Effector CD8-positive, alpha-beta T cell (primary cell): ENCODE measurements at places on chromosomes 1 and 21.

DNA sequence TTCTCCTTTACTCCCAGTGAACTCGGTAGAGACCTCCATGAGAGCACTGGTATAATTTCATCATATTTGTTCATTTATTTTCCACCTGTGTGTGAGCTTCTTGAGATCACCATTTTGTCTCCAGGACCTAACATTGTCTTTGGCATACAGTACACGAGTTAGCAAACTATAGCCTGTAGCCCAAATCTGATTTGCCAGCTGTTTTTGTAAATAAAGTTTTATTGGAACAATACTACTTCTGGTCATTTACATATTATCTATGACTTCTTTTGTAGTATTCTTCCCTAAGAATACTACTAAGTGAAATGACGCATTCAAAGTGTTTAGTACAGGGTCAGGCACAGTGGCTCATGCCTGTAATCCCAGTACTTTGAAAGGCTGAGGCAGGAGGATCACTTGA is 449.5 kb downstream of the PLPP3 start:
- no peak for DNase-seq

- DNase-seq: no peak
Measured at GRCh38 chr1:59317343-59317742, 20.4 kb downstream of the FGGY start.

- no peak for DNase-seq
Measured at GRCh38 chr1:81806432-81806770, 5.7 kb downstream of the ADGRL2 start.

GRCh38 chr1:47332779-47333577 is 612 bp upstream of the CMPK1 start:
- DNase-seq: no peak

DNA sequence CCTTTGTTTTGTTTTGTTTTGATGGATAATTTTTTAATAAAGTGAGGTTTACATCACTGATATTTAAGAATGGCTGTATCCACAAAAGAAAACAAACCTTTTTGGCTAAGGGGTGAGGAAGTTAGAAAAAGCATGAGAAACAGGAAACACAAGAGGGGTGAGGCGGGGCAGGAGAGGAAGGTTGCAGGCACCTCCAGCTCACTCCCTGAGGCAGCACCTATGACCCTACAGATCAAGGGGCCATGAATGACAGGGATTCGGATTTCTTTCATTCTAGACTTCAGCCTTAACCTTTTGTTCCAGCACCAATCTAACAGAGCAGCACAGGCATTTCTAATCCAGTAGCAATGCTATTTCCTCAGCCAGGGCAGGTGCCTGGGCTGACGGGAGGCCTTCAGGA is 4.4 kb downstream of the CLCA4 start:
- DNase-seq: no peak

- no peak for DNase-seq
Measured at GRCh38 chr1:189424746-189425331, 1052.8 kb downstream of the BRINP3 start.

DNA sequence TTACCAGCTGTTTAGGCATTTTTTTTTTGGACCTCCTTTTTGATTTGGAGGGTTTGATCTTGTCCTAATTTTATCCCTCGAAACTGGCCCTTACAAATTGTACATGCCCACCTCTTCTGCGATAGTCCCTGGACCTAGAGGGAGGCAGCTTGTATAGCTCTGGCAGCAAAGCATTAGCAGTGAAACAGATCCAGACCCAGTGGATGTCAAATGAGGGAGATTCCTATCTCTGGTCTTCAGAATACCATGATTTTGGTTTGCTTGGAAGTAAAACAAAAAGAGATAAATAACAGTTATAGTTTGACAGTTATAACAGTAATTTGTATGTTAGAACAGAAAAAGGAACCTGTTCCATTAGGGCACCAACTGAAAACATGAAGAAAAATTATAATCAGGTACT is 123.6 kb downstream of the MIS18A start:
- no peak for DNase-seq

DNA sequence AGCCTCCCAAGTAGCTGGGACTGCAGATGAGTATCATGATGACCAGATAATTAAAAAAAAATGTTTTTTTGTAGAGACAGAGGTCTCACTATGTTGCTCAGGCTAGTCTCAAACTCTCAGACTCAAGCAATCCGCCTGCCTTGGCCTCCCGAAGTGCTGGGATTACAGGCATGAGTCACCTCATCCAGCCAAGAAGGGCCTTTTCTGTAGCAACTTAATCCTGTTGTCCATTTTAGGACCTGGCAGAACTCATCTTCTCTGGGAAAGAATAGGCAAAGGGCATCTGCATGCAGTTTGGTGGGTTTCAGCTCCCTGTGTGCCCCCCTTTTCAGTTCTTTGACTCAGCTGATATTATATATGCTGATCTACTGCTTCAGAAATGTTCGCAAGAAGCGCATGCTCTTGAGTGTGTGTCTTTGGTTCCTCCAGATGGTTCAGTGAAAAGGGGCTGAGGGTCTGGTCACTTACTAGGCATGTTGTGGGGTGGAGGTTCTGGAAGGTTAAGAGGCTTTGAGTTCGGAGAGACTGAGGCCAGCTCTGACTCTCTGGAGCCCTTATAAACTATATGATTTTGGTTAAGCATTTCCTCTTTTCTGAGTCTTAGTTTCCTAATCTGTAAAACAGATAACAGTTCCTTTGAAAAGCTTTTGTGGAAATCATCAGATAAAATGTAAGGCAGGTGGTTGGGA is 19.4 kb upstream of the SRSF4 start:
- DNase-seq: no peak

GRCh38 chr1:50522691-50523342 is 99.6 kb upstream of the DMRTA2 start:
- DNase-seq: no peak

DNA sequence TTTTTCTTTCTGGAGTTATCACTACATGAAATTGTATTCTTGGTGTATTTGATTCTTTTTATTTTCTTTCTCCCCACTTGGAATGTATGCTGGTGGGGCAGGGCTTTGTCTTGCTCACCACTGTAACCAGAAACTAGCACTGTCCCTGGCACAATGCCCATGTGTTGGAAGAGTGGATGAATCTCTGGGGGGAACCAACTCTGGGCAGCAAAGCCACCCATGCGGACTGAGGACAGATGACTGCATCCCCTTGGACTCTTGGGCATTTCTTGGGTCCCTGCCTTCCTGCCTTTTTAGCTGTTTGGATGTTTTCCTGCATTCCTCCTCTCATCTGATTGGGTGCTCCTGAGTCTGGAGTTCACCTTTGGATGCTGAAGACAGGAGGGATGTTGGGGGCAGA is 6.1 kb downstream of the CYP4B1 start:
- no peak for DNase-seq

DNA sequence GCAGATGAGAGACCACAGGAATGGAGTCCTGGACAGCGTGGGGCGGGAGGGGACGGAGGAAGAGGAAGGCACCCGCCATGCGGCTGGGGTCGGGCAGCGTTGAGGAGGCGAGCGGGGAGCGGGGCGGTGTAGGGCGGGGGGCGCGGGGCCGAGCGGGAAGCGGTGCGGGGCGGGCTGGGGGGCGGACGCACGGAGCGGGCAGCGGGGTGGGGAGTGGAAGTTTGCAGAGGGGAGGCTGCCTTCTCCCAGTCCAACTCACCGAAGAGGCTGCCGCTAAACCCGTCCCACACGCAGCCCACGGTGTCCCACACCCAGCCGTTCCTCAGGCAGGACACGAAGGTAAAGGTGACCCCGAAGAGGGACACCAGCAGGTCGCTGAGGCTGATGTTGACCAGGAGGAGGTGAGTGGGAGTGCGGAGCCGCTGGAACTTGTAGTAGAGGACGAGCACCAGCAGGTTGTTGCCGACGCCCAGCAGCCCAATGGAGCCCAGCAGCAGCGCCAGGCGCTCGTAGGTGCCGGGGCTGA is 483 bp downstream of the CHML start:
- no peak for DNase-seq

- no peak for DNase-seq
Measured at GRCh38 chr1:213817156-213817555, 170.6 kb upstream of the PROX1 start.

- DNase-seq: no peak
Measured at GRCh38 chr1:54118704-54119103, 34.1 kb downstream of the CDCP2 start.

GRCh38 chr1:199422206-199422605 is 605.3 kb upstream of the NR5A2 start:
- no peak for DNase-seq

- DNase-seq: no peak
Measured at GRCh38 chr1:63821091-63822005, 47.5 kb downstream of the ROR1 start.

DNA sequence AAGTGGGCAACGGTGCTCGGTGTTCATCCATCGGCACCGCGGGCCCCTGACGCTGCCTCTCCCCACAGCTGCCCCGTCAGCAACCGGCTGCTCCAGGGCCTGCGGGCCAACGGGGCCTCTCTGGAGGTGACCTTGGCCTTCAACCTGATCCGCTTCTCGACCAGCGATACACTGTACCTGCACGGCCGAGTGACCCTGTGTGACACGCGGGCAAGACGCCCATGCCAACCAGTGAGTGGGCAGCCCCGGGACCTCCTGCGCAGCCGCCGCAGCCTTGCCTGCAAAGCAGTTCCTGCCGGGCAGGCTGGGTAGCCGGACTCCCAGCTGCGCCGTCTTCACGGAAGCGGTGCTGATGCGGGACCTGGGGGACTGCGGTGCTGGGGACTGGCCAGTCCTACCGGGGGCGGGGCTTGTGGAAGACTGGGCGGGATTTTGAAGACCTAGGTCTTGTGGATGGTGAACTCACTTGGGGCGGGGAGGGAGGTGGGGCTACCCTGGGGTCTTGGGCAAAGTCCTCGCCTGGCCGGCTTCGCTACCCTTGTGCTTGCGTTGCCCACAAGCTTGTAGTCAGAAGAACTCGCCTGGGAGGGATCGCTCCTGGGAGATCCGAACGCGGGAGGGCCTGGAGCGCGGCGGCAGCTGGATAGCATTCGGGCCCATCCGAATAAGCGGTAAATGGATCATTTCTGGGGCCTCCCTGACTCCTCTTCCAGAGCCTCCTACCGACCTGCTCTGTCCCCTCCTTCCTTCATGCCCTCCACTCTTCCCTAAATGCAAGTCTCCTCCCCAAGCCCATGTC is 8.8 kb upstream of the CEP85 start:
- peak; percentile 12 for DNase-seq

- DNase-seq: no peak
Measured at GRCh38 chr1:196977278-196977677, at the start of gene CFHR5. CFHR5 (plus strand) TSS chr1:196977556; CDS start chr1:196977665, 109 bp downstream.

- DNase-seq: no peak
Measured at GRCh38 chr1:230350208-230350921, 75.8 kb downstream of the PGBD5 start.

GRCh38 chr21:28943631-28944030 is 49.0 kb downstream of the LTN1 start:
- DNase-seq: no peak

DNA sequence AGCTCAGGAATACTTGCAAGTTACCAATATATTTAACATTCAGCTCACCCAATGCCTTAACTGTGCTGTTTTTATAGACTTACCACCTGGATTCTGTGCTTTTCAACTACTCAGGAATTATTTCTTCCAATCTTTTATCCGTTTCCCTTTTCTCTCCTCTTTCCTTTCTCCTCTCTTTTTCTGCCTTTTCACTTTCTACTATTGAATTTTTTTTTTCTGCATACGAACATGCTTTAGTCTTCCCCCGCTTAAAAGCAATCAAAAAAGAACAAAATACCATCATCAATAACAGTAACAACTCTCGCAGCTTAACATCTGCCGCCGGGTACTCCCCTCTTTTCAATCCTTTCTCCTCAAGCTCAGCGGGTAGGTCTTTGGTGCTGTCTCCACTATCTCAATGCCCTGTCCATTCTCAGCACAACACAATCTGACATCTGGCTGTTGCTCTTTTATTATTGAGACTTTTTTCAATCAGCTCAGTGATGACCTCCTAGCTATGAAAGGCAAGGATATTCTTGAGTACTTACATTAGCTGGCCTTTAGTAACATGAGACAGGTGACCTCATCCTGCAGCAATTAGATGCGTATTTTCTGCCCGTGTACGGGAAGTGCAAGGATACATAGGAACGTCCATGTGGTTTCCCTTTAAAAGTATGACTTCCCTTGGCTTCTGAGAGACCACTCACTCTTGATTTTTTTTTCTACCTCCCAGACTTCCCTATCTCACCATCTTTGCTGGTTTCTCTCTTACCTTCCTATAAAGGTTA is 40.2 kb upstream of the SIPA1L2 start:
- DNase-seq: no peak

- DNase-seq: no peak
Measured at GRCh38 chr21:27326301-27326700, 359.4 kb upstream of the ADAMTS5 start.

- DNase-seq: peak; percentile 26
Measured at GRCh38 chr1:54356680-54357147, 49.5 kb downstream of the SSBP3 start.

DNA sequence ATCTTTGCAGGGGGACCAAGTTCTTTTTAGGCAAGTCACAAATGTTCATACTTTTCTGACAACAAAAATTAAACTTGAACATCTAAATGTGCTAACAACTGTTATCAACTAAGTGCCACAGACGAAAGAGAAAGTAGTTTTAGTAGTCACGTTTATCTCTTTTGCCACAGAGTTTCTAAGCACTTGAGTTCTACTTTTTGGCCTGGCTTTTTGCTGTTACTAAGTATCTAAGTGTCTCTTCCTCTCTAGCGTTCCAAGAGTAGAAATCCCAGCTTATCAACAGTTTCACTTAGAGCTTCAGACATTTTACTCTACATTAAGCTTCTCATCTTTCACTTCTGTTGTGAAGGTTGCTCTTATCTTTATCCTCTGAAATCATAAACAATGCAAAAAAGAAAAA is 34.2 kb downstream of the GATAD2B start:
- no peak for DNase-seq

DNA sequence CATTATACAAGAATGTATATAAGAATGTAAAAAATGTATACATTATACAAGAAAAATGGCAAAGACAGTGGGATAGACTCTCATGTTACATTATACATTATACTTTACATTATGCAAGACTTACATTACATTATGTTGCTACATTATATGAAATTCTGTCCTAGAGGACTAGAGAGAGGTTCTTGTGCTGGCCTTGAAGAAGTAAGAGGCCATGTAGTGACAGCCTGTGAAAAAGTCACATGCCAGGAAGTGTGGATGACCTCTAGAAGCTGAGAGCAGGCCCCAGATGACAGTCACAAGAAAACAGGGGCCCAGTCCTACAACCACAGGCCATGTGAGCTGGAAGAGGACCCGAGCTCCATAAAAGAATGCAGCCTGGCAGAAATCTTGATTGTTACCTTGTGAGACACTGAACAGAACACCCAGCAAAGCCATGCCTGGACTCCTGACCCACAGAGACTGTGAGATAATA is 30.5 kb upstream of the AHCYL1 start:
- DNase-seq: no peak

DNA sequence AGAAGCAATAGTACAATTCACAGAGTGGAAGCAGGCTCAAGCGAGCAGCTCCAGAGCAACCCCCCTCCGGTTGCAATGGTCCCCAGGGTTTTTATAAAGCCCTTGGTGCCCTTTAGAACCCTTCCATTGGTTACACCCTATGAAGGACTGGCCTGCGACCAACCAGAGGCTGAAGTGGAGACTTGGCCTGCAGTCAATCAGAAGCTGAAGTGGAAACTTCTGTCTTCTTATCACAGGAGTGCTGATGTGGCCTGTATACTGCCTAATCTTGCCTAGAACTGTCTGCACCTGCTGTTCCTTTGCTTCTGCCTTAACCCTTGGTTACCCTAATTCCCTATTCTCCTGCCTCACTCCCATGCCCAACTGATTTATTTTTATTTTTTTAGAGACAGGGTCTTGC is 15.4 kb upstream of the FRRS1 start:
- DNase-seq: no peak

GRCh38 chr1:69294171-69294570 is 273.6 kb upstream of the LRRC7 start:
- DNase-seq: no peak

- no peak for DNase-seq
Measured at GRCh38 chr1:21277180-21277579, 13.1 kb downstream of the ECE1 start.

- no peak for DNase-seq
Measured at GRCh38 chr1:244904119-244904518, 39.8 kb upstream of the HNRNPU start.
